ENCODE measurements at places on chromosomes 12 and 14. TPM values are rescaled to one million over a fixed set of nuclear protein-coding genes. Genes with fewer than 3 reads are reported as not detected.

DNA sequence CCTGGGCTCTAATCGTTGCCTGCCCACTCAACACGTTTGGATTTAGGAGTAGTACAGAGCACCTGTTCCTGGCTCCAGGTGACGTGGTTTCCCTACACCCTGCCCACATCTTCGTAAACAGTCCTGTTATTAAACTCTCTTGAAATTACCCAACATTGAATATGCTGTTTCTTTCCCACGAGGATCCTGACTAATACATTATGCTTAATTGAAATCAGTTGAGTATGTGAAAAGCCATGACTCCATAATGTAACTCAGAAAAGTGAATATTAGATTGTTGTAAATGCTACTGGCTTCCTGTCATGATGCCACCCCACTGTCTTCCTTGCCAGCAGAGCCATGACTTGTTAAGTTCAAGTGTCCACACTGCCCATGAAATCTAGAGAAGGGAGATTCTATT lies 21.6 kb downstream of the AK7 start:
- DNase-seq, result no peak

The SART3 gene
- 112 TPM for total RNA-seq

The STAC3 gene
- 0.54 TPM for total RNA-seq

The CCDC85C gene
- total RNA-seq, result 11.3 TPM

- no peak for DNase-seq
These were observed 222.7 kb downstream of the ERC1 start for GRCh38 chr12:1213618-1214205.

GRCh38 chr12:56358836-56359532 lies 923 bp downstream of the STAT2 start:
- DNase-seq, result no peak

- DNase-seq, result no peak
These were observed 107.9 kb downstream of the PRKCH start for GRCh38 chr14:61429316-61429715.

DNA sequence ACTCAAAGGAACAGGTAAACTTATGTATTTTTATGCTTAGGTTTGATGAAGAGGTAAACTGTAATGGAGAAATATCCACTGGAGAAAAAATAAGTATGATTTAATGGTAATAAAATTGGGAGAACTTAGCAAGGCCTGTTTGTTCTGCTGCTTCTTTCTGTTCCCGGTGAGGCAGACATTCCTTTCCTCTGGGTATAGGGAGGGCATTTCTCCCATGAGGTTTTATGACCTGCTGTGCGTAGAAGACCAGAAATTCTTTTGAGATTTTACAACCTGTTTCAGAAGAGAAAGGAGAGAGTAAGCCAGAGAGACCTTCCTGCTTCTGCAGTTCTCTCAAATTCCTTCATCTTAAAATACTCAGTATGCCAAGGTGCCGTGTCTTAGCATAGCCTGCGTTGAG lies 139.4 kb upstream of the RMST start:
- DNase-seq, result no peak

DNA sequence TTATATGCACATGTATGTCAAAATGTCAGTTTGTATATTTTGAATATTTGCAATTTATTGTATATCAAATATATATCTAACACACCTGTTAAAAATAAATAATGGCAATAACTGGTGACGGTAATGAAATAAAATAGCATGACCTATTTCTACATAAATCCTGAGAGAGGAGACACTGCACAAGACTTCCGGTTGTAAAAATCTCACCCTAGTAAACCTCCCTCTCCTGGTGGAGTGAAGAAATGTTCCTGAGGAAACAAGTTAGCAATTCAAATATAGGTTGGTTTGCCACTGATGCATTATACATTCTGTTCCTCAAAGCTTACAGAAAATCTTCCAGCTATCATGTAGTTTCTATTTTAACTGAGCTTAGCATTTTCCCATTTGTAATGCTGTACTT lies 166.1 kb upstream of the SYT10 start:
- no peak for DNase-seq

The PMEL gene
- 0.54 TPM for total RNA-seq

The HAL gene
- 0.73 TPM for total RNA-seq

DNA sequence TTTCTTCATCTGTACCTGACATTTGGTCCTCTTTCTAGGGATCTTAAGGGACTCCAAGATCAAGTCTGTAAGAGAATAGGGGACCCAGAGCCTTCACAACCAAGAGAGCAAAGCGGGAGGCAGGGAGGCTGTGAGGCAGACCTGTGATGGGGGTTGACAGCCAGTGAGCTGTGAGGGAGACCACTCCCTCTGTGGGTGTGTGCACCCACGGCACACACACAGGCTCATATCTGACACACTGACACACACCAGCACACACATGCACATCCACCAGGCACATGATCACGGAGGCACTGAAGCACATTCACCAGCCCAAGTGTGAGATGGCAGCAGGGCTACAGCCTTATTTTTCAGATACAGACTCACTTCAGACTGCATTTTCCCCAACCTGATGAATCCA lies 55.2 kb downstream of the SPTB start:
- DNase-seq, result no peak

The OR10G3 gene
- not detected for total RNA-seq

DNA sequence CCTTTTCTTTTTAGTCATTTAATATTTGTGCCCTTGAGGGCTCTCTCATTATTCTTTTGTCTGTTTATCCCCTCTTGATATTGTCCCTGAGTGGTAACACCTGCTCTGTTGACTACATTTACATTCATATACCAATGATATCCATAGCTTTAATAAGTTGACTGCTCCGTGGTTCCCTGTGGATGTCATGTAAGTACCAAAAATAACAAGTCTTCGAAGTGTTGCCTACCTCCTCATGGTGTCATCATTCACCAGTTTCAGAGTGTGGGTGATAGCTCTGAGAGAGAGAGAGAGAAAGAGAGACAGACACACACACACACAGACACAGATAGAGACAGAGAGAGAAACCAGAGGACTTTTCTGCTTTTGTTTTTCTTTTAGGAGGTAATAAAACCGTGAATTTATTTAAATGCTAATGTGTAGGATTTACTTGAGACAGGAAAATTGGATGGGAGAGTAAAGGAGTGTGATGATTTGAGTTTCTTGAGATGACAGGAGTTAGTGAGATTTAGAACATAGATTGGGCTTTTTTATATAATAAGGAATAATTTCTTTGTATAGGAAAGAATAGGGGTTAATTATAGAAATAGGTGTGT lies 52.2 kb downstream of the PAPOLA start:
- no peak for DNase-seq

- no peak for DNase-seq
These were observed 488.0 kb upstream of the STXBP6 start for GRCh38 chr14:25537846-25538455.

The B4GALNT1 gene
- 36.3 TPM for total RNA-seq

The LRRC10 gene
- total RNA-seq, result not detected
